ENCODE measurements at places on chromosomes 7 and 10.

DNA sequence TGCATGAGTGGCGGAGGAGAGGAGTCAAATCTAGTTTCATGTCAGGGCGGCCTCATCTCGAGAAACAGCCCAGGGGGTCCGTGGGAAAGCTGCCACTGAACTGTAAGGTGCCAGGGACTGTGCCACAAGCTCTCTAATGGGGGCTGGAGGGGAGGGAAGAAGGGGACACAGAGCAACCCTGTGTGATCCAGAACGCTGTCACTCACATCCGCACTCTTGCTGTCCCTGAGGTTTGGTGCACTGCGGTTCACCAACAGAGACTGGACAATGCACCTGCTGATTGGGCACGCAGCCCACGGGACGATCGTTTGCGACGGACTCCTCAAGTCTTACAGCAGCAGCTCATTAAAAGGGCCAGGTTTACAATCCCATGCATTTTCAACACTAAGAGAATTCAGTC lies 47.7 kb downstream of the AMZ1 start:
- DNase-seq, result no peak

GRCh38 chr10:33273295-33274002 lies 61.0 kb downstream of the NRP1 start:
- peak; percentile 84 for DNase-seq

- no peak for DNase-seq
Measured at GRCh38 chr10:98259606-98260315, 8.2 kb downstream of the LOXL4 start.

DNA sequence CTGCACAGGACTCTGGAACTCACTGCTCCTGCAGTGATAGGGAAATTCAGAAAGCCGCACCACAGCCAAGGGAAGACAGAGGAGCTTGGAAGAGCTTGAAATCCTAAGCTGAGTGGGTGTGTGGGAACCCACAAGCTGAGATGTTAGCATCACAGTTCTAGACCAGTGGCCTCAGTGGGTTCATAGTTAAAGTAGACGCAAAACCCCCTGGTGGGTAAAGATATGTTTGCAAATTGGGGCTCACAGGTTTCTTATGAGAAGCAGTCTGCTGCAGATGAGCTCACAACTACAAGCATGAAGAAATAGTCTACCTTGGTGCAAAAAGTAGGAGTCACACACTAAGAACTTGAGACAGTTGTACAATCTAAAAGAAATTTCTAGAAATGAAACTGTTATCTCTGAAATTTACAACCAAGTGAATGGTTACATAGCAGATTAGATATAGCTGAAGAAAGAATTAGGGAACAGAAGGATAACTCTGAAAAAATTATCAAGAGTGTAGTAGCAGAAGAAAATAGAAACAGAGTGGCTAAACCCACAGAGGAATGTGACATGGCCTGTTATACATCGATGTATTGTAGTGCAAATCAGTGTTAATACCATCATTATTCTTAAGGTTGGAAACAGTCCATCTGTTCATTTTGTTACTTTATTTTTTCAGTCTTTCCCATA lies 77.2 kb downstream of the DYNC2I1 start:
- DNase-seq, result no peak

DNA sequence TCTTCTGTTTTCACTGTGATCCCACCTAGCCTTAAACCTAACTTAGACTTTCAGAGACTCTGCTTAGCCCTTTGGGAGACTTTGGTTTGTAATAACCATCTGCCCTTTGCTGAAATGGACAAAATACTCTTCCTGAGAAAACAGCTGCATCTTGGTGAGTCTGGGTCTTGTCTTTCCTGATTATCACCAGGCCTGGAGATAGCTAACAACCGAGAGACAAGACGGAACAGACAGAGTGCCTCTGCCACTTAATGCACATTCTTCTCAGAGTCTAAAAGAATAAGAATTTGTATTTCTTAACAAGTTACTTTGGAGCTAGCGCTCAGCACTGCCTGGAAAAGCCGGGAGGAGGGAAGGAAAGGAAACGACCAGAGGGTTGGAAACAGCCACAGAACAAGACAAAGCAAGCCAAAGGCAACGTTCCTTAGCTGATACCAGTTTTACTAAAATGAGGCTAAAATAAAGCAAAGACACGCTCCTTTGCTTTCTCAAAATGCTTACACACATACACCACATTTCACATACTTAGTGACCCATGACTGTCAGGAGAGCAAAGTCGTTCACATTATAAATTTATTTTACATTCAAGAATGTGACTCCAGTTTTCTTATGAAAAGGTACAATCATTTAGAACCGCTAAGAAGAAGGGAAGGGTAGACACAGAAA lies 70.3 kb upstream of the DGKI start:
- no peak for DNase-seq

DNA sequence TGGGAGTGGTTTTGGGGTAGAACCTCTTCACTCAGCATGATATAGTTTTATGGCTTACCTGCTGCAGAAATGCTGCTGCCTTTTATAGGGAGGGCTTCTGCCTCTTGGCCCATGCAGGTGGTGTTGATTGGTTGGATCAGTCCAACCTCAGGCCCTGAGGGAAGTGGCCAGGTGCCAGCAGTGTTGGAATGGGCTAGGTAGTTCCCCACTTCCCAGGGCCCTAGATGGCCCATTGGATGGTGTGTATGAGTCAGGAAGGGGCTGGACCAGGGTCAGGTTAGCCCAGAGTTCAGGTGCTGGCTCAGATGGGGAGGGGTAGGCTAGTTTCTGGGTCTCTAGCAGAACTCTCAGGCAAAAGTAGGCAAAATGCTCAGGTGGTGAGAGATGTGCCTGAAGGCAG lies 455.5 kb downstream of the CCSER2 start:
- DNase-seq, result no peak

DNA sequence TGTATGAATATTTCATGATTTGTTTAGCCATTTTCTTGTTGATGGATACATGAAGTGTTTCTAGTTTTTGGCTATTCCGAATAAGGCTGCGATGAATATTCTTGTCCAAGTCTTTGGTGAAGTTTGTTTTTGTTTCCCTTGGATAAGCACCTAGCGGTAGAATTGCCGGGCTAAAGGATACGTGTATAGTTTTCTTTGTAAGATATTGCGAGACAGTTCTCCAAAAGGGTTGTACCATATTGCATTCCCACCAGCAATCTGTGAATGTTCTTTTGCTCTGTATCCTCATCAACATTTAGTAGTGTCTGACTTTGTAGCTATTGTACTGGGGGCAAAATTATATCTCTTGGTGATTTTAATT lies 142.6 kb downstream of the DOCK1 start:
- no peak for DNase-seq

GRCh38 chr10:100265821-100266485 lies 1.5 kb downstream of the CWF19L1 start:
- no peak for DNase-seq

Data from urothelium cell line (cell line).